ENCODE measurements at places on chromosomes 1 and 21. TPM values are rescaled to one million over a fixed set of nuclear protein-coding genes. Genes with fewer than 3 reads are reported as not detected.

GRCh38 chr1:55143684-55144083 is 71.5 kb downstream of the USP24 start:
- no peaks in the 10 kb centered on the region for H3K36me3 ChIP-seq
- H3K27ac ChIP-seq, result no peak overlapping the region
- DNase-seq, result no peak
- H3K27me3 ChIP-seq, result no peaks in the 10 kb centered on the region

DNA sequence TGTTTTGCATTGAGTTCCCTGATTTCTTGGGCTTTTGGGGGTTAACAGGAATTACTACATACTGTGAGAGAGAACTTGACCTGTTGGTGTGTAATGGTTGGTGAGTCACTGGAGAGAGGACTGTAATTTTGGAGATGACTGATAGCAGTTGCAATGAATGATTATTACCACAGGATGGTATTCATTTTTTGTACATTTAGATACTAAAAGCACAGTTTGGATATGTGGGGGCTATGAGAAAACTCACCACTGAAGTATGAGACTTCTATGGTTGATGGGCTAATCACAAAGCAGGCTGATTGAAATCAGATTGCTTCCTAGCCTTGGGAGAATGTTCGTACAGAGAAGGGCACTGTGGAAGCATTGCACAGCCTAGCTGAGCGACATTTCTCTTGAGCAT is 1571.3 kb upstream of the PRMT6 start:
- no peak overlapping the region for H3K27ac ChIP-seq
- H3K27me3 ChIP-seq, result no peaks in the 10 kb centered on the region
- no peak for DNase-seq
- H3K4me3 ChIP-seq, result no peak overlapping the region

GRCh38 chr1:54398963-54399528 is 7.1 kb downstream of the SSBP3 start:
- no peak overlapping the region for H3K27ac ChIP-seq
- no peaks in the 10 kb centered on the region for H3K27me3 ChIP-seq
- no peak overlapping the region for H3K4me3 ChIP-seq

- H3K4me3 ChIP-seq, result no peak overlapping the region
- no peaks in the 10 kb centered on the region for H3K27me3 ChIP-seq
- DNase-seq, result no peak
- no peak overlapping the region for H3K27ac ChIP-seq
Observed at GRCh38 chr21:35034203-35034926, 14.7 kb downstream of the RUNX1 start.

GRCh38 chr1:4494027-4494426 is 160.4 kb upstream of the AJAP1 start:
- no peaks in the 10 kb centered on the region for H3K36me3 ChIP-seq
- H3K27me3 ChIP-seq, result no peaks in the 10 kb centered on the region
- no peaks in the 10 kb centered on the region for H3K4me1 ChIP-seq
- H3K27ac ChIP-seq, result no peak overlapping the region

- H3K4me1 ChIP-seq, result peaks cover 20% of the 10 kb centered on the region
- H3K27me3 ChIP-seq, result no peaks in the 10 kb centered on the region
- no peak for DNase-seq
- H3K4me3 ChIP-seq, result no peak overlapping the region
- H3K27ac ChIP-seq, result no peak overlapping the region
Observed at GRCh38 chr1:35935442-35936388, 4.8 kb downstream of the AGO3 start.

DNA sequence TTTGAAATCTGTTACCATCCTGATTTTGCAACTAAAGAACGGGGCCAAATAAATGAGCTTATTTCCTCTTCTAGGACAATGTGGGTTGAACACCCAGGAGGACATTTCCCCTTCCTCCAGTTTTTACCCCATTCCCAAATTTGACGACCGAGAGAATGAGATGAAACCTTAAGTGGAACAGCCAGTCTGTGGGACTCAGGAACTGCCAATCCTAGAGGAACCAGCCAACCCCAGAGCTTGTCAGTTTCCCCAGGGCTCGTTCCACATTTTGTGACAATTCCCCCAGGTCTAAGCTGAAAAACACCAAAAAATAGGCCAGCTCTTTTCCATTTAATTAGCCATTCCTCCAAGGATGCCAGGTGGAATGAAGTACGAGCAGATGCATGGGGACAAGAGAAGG is 21.3 kb upstream of the MAPKAPK2 start:
- H3K27ac ChIP-seq, result no peak overlapping the region
- no peaks in the 10 kb centered on the region for H3K36me3 ChIP-seq
- no peak overlapping the region for H3K4me3 ChIP-seq
- H3K27me3 ChIP-seq, result peaks cover under 1% of the 10 kb centered on the region
- H3K4me1 ChIP-seq, result peaks cover 11% of the 10 kb centered on the region

GRCh38 chr1:219269171-219269570 is 95.5 kb downstream of the LYPLAL1 start:
- no peak for DNase-seq
- no peaks in the 10 kb centered on the region for H3K36me3 ChIP-seq
- peaks cover 30% of the 10 kb centered on the region for H3K4me1 ChIP-seq
- H3K4me3 ChIP-seq, result no peak overlapping the region
- H3K27me3 ChIP-seq, result no peaks in the 10 kb centered on the region

GRCh38 chr1:87062687-87063086 is 148.3 kb downstream of the HS2ST1 start:
- no peak overlapping the region for H3K4me3 ChIP-seq
- H3K36me3 ChIP-seq, result no peaks in the 10 kb centered on the region
- no peak for DNase-seq
- peaks cover 11% of the 10 kb centered on the region for H3K4me1 ChIP-seq
- H3K27ac ChIP-seq, result no peak overlapping the region

DNA sequence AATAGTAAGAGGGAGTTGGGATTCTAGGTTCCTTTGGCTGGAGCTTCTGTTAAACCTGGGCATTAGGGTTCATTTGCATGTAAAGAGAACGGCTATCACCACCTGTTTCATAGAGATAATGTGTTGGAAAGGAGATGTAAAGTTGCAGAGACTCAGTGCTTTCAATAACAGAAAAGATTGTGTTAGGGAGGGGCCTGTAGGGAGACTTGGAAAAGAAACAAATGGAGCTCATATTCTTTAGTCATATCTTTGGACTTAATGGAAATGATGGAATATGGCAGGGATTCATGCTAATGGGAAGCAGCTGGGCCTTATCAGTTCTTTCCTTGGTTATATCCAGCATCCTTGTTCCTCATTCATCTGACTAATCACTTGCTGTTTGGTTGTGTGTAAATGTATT is 144.9 kb downstream of the CD247 start:
- H3K4me3 ChIP-seq, result no peak overlapping the region
- H3K27me3 ChIP-seq, result no peaks in the 10 kb centered on the region
- H3K27ac ChIP-seq, result no peak overlapping the region
- H3K4me1 ChIP-seq, result no peaks in the 10 kb centered on the region
- DNase-seq, result no peak

GRCh38 chr1:56831871-56832693 is 12.9 kb upstream of the FYB2 start:
- no peak for DNase-seq
- no peak overlapping the region for H3K4me3 ChIP-seq
- H3K27me3 ChIP-seq, result no peaks in the 10 kb centered on the region
- H3K27ac ChIP-seq, result no peak overlapping the region
- no peaks in the 10 kb centered on the region for H3K4me1 ChIP-seq

DNA sequence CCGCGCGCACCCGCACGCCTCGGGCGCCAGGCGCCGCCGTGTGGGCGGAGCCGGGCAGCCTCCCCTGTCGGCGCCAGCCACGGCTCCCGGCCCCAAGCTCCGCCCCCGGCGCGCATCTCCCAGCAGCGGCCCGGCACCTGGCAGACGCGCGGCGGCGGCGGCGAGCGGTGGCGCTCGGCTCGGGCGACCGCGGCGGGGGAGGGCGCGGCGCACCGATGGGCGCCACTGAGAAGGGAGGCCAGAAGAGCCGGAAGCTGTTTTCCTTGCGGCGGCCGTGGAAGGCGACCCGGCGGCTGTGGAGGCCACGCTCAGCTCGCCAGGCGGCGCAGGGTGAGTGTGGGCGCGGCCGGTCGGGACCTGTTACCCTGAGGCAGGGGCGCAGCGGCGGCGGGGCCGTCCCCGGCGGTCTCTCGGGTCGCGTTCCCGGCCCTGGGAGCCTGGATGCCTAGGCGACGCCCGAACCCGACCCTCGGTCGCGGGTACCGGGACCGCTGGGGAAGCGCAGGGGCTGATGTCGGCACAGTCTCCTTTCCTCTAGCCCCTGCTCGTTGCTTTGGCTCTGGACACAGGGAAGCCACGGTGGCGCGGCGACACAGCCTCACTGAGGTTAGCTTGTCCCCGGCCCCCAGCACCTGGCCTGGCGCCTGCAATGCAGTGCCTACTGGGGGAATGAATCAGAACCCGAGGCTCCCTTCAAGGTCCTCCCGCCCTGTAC is 54.9 kb upstream of the DNAJC6 start:
- peaks cover 18% of the 10 kb centered on the region for H3K4me1 ChIP-seq
- H3K36me3 ChIP-seq, result no peaks in the 10 kb centered on the region
- DNase-seq, result no peak
- peak overlapping the region; percentile 86 for H3K4me3 ChIP-seq
- H3K27me3 ChIP-seq, result no peaks in the 10 kb centered on the region

GRCh38 chr1:114986286-114986685 is 43.3 kb upstream of the TSHB start:
- H3K4me3 ChIP-seq, result no peak overlapping the region
- no peak overlapping the region for H3K27ac ChIP-seq
- H3K27me3 ChIP-seq, result no peaks in the 10 kb centered on the region
- no peaks in the 10 kb centered on the region for H3K36me3 ChIP-seq
- no peak for DNase-seq

GRCh38 chr1:219713981-219714381 is 101.1 kb upstream of the ZC3H11B start:
- H3K4me3 ChIP-seq, result no peak overlapping the region
- no peaks in the 10 kb centered on the region for H3K27me3 ChIP-seq
- no peaks in the 10 kb centered on the region for H3K36me3 ChIP-seq
- H3K27ac ChIP-seq, result no peak overlapping the region
- DNase-seq, result no peak

GRCh38 chr1:26031611-26032220 is 10.1 kb downstream of the EXTL1 start:
- no peak overlapping the region for H3K27ac ChIP-seq
- no peak for DNase-seq
- no peaks in the 10 kb centered on the region for H3K36me3 ChIP-seq
- no peaks in the 10 kb centered on the region for H3K27me3 ChIP-seq

- no peaks in the 10 kb centered on the region for H3K4me1 ChIP-seq
- DNase-seq, result no peak
- H3K27ac ChIP-seq, result no peak overlapping the region
- no peaks in the 10 kb centered on the region for H3K36me3 ChIP-seq
Observed at GRCh38 chr1:100989306-100990077, 36.1 kb downstream of the DPH5 start.

- no peaks in the 10 kb centered on the region for H3K36me3 ChIP-seq
- no peaks in the 10 kb centered on the region for H3K4me1 ChIP-seq
- no peak overlapping the region for H3K27ac ChIP-seq
- H3K27me3 ChIP-seq, result no peaks in the 10 kb centered on the region
- H3K4me3 ChIP-seq, result no peak overlapping the region
Observed at GRCh38 chr1:191641420-191642260, 516.6 kb upstream of the RGS18 start.

GRCh38 chr21:42242611-42243010 is 23.7 kb downstream of the ABCG1 start:
- H3K27ac ChIP-seq, result no peak overlapping the region
- H3K36me3 ChIP-seq, result no peaks in the 10 kb centered on the region
- H3K4me1 ChIP-seq, result peaks cover 6% of the 10 kb centered on the region
- no peaks in the 10 kb centered on the region for H3K27me3 ChIP-seq

- H3K4me3 ChIP-seq, result no peak overlapping the region
- no peak overlapping the region for H3K27ac ChIP-seq
- H3K4me1 ChIP-seq, result peaks cover 13% of the 10 kb centered on the region
- DNase-seq, result no peak
- H3K36me3 ChIP-seq, result no peaks in the 10 kb centered on the region
Observed at GRCh38 chr1:162006081-162006480, 17.6 kb downstream of the OLFML2B start.

- no peaks in the 10 kb centered on the region for H3K36me3 ChIP-seq
- DNase-seq, result no peak
- H3K27ac ChIP-seq, result peak overlapping the region; percentile 9
- no peaks in the 10 kb centered on the region for H3K27me3 ChIP-seq
- H3K4me1 ChIP-seq, result peaks cover 33% of the 10 kb centered on the region
- no peak overlapping the region for H3K4me3 ChIP-seq
Observed at GRCh38 chr1:9844106-9844505, 20.3 kb upstream of the CLSTN1 start.

GRCh38 chr1:54300401-54300800 is 100.4 kb downstream of the MRPL37 start:
- H3K27ac ChIP-seq, result no peak overlapping the region
- H3K27me3 ChIP-seq, result no peaks in the 10 kb centered on the region
- no peaks in the 10 kb centered on the region for H3K36me3 ChIP-seq
- no peak overlapping the region for H3K4me3 ChIP-seq
- H3K4me1 ChIP-seq, result peaks cover 93% of the 10 kb centered on the region
- no peak for DNase-seq

GRCh38 chr1:165543532-165544438 is at the start of gene LRRC52:
Gene LRRC52, plus strand, starts transcription at chr1:165544000. Its CDS starts 297 bp downstream, at chr1:165544297.
- H3K27ac ChIP-seq, result no peak within 1 kb of the TSS
- no peaks in the 10 kb centered on the region for H3K36me3 ChIP-seq
- H3K4me1 ChIP-seq, result peaks cover 4% of the 10 kb centered on the region
- no peak within 1 kb of the TSS for H3K4me3 ChIP-seq
- no peak for DNase-seq
- no peaks in the 10 kb centered on the region for H3K27me3 ChIP-seq

GRCh38 chr1:20834780-20835179 is 47.7 kb upstream of the HP1BP3 start:
- H3K4me3 ChIP-seq, result no peak overlapping the region
- DNase-seq, result no peak
- peaks cover 6% of the 10 kb centered on the region for H3K36me3 ChIP-seq
- peaks cover 5% of the 10 kb centered on the region for H3K4me1 ChIP-seq
- no peaks in the 10 kb centered on the region for H3K27me3 ChIP-seq
- H3K27ac ChIP-seq, result no peak overlapping the region

- peak overlapping the region; percentile 80 for H3K27ac ChIP-seq
- no peaks in the 10 kb centered on the region for H3K27me3 ChIP-seq
Observed at GRCh38 chr1:36352125-36352909, 28.9 kb upstream of the EVA1B start.

GRCh38 chr1:37994886-37995566 is 5.2 kb upstream of the SF3A3 start:
- peak overlapping the region; percentile 93 for H3K27ac ChIP-seq
- H3K4me3 ChIP-seq, result peak overlapping the region; percentile 54

DNA sequence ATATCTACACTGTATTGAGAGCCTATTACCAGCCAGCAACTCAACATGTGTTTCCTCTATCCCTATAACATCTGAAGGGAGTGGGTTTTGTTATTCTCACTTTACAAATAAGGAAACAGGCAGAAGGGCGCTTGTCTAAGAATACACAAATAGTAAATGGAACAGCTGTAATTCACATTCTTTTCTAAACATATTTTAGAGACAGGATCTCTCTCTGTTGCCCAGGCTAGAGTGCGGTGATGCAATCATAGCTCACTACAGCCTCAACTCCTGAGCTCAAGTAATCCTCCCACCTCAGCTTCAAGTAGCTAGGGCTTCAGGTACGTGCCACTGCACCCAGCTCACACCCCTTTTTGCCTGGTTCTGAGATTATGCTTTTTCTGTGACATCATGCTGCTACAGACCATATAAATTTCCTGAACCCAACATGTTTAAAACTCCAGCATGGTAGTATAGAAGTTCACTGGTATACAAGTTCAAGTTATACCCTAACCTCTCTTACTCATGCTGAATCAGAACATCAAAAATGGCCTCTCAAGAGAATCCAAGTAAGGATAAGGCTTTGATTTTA is 8.6 kb upstream of the TACSTD2 start:
- DNase-seq, result no peak
- H3K4me1 ChIP-seq, result peaks cover 35% of the 10 kb centered on the region

The COL6A2 gene
- 535 TPM for total RNA-seq

The HSF2BP gene
- total RNA-seq, result 2.7 TPM

The FTCD gene
- not detected for total RNA-seq

The RPS27 gene
- 1,771 TPM for total RNA-seq

The WNT9A gene
- 2.9 TPM for total RNA-seq

The PTPN14 gene
- total RNA-seq, result 24.3 TPM

The FCRL1 gene
- 0.49 TPM for total RNA-seq

The EDN2 gene
- total RNA-seq, result 9.3 TPM

The PEF1 gene
- total RNA-seq, result 53.3 TPM

The TNFSF18 gene
- total RNA-seq, result not detected
